ENCODE measurements at places on chromosomes 5 and 9. TPM values are rescaled to one million over a fixed set of nuclear protein-coding genes. Genes with fewer than 3 reads are reported as not detected.

GRCh38 chr5:138028971-138029365 lies 3.9 kb downstream of the FAM13B start:
- no peak for DNase-seq

GRCh38 chr5:25181249-25181648 lies 536.5 kb upstream of the CDH10 start:
- no peak for DNase-seq

GRCh38 chr5:59759600-59760351 lies 133.8 kb downstream of the PDE4D start:
- no peak for DNase-seq

DNA sequence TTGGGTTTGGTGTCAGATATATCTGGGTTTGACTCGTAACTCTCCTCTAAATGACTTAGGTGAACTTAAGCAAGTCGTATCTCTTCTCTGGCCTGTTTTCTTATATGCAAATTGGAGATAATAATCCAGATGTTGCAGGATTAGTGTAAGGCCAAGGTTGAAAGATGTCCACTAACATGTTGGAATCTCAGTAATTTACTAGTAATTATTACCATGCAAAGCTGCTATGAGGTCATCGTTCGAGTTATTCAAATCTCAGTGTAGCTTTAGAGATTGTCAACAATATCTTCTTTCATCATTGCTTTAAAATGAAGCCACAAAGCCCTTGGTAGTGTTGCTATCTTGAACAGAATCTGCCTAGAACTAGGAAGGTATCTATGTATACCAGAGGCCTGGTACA lies 437.7 kb upstream of the KLF4 start:
- DNase-seq = no peak

GRCh38 chr9:111037356-111037707 lies 938 bp downstream of the LPAR1 start:
- peak; percentile 30 for DNase-seq

Gene PLGRKT
- total RNA-seq = 10.6 TPM

Gene CAMK2A
- total RNA-seq = 1.6 TPM

Gene ADAMTS13
- total RNA-seq = 7.3 TPM
